ENCODE measurements at places on chromosomes 6 and 20. TPM values are rescaled to one million over a fixed set of nuclear protein-coding genes. Genes with fewer than 3 reads are reported as not detected.

DNA sequence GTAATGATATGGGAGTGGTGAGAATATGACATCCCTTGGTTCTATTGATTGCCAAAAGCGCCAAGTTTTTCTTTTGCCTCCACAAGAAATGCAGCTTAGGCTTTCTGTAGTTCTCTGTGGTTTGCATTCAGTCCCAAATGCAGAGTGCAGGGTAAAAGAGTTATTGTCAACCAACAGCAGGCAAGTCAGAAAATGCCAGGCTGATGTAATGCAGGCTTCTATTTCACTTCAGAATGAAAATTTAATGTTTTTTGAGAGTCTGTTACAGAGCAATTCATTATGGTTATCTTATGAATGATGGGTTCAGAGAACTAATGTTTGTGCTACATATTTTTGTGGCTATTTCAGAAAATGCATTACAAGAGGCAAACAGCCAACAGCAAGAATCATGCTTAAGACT lies 293.5 kb downstream of the CENPW start:
- no peak for DNase-seq

DNA sequence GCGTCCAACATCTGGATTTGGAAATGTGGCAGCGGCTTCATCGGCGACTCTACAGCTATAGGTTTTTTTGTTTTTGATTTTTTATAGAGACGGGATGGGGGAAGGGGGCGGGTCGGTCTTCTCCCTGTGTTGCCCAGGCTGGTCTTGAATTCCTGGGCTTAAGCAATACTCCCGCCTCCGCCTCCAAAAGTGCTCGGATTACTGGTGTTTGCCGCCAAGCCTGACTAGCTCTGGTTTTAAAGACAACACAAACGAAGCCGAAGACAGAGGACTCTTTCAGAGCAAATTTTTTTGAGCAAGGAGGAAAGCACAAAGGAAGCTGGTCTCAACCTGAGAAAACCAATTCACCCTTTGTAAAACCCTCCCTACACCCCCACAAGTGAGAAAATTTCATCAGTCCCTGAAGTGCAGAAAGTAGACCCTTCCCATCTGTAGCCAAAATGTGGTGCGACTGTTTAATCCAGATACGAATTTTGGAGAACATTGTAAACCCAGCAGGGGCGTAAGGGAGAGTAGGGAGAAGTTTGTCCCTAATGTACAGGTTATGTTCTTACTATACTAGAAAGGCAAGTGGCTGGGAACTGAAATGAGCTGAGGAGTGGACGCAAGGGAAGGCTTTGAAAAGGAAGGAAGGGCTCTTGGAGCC lies 185.9 kb downstream of the TRIM27 start:
- no peak for DNase-seq

GRCh38 chr20:53245574-53245973 lies 273.4 kb downstream of the TSHZ2 start:
- no peak for DNase-seq

GRCh38 chr6:6482256-6482655 lies 106.3 kb upstream of the LY86 start:
- no peak for DNase-seq

DNA sequence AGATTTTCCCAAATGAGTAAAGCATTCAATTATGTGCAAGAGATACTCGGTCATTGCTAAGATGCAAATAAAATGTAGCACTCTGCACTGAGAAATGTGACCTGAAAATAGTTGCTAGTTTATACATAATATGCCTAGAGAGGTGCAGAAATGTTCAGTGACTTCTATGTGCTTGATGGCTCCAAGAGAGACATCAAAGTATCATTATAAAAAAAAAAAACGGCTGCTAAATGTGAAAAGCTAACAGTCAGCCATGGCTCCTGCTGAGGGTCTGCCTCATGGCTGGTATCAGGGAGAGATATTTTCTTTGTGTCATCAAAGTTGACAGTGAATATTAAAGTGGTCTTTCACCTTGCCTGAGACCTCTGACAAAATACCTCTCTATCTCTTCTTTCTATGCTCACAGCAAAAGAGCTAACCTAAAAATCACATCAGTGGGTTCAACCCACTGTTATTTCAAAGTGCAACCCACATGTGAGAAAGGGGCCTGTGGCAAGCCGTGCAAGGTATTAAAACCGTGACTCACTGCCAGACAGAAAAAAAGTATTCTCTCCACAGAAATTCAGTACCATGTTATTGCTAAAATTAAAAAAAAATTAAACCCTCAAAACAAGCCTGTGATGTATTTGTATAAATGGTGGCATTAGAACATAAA lies 259.0 kb downstream of the HIVEP2 start:
- DNase-seq = no peak

DNA sequence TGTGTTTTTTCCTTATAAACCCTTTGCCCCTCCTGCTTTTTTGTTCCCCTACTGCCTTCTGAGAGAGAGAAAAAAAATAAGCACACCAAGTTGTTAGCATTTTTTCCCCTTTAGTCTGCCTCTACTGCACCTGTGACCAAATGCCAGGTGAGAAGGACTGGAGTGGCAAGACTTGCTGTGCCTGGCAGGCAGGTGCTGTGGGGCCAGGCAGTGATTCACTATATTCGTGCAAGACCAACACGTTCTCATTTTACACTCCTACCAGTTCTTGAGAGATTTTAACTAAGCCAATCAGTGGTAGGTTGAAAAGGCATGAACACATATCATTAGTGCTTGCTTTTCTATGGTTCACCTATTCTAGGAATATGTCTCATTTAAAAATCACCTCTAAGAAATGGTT lies 109.7 kb downstream of the FIG4 start:
- DNase-seq = no peak

DNA sequence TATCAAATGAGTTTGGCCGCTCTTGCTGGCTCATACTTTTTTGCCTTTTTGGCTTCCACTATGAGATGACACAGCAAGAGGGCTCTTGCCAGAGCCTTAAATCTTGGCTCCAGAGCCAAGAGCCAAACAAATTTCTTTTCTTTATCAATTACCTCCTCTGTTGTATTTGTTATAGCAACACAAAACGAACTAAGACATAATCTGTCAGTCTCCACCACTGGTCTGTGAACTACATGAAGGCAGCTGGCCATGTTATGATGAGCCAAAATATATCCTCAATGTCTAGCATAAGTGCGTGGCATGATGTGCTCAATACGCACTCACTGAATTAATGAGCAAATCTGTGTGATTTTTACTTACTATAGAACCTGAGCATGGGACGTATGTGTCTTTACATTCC lies 220.0 kb upstream of the ZNF217 start:
- DNase-seq = no peak

DNA sequence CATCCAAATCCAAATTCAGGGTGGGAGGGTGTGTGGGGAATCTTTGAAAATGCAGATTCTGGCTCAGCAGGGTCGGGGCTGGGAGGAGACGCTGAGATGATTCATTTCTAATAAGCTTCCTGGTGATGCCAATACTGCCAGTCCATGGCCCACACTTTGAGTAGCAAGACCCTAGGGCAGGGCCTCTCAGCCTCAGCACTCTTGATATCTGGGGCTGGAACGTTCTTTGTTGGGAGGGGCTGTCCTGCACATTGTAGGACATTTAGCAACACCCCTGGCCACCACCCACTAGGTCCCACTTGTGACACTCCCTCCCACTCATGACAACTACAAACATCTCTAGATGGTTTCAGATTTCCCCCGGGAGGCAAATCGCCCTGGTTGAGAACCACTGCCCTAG lies 191.0 kb downstream of the ZDHHC14 start:
- no peak for DNase-seq

DNA sequence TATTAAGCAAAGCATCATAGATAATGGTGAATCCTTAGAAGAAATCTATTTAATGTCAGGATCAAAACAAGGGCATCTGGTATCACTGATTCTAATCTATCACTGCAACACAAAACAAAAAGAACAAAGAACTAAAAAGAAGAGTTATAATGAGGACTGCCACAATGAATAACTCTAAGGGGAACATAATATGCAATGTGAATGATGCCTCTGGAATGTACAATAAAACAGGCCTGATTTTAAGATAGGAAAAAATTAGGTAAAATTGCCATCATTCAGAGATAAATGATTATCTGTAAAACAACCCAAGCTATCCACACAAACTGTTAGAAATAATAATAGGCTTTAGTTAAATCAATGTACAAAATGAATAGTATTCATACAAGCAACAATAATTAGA lies 936.7 kb upstream of the CITED2 start:
- no peak for DNase-seq

- DNase-seq = no peak
Measured at GRCh38 chr6:31239854-31240253, 32.0 kb downstream of the HLA-C start.

GRCh38 chr20:35001596-35002362 lies 46.1 kb downstream of the MYH7B start:
- DNase-seq = no peak

GRCh38 chr6:101544286-101544685 lies 150.8 kb downstream of the GRIK2 start:
- DNase-seq = no peak

GRCh38 chr20:33651562-33652048 lies 10.5 kb upstream of the C20orf144 start:
- DNase-seq = no peak

DNA sequence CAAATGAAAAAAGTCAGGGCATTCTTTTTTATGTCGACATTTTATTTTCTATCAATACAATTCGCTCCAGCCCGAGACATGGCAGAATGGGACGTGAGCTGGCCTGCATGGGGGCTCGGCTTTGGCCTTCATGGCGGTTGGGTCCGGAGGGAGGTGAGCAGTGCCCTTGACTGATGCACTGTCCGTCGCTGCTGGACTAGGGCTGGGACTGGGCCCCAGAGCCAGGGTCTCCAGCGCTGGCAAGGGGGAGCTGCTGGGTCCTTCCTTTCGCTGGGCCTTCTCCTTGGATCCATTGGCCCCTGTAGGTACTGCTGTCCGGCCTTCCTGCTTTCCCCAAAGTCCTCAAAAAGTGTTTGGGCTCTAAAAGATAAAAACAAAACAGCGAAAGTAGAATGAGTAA lies 124.6 kb downstream of the EDN3 start:
- DNase-seq = no peak

- no peak for DNase-seq
Measured at GRCh38 chr20:10855778-10856177, 182.0 kb upstream of the JAG1 start.

DNA sequence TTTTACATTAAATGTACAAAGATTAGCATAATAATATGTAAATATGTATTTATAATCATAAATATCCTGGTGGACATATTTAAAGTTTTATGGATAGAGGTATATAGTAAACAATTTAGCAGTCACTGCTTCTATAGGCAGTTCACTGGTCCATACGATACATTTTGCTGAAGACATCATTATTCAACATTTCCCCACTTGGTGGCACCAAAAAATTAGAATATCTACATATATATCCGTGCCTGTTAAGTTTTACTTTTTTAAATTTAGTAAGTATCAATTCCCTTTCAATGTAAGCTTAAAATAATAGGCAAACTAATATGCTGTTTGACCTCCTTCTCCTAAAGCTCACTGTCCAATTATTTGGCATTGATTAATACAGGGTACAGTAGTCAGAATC lies 64.2 kb downstream of the LMBRD1 start:
- DNase-seq = no peak

DNA sequence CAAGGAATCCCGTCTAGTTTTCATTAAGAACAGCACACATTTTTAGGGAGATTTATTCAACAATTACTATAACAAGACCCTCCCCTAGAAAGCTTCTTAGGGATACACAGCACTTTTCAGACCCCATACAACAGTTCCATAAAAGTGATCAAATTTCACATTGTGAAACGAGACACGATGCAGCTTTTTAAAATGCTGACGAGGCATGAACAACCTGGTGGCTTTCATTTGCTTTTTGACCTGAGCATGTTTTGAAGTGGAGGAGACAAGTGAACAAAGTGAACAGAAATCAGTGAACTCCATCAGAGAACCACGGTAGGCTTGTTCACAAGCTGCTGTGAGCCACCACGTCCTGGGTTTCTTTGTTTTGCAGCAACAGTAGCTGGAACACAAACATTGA lies 112.2 kb downstream of the PCSK2 start:
- no peak for DNase-seq

DNA sequence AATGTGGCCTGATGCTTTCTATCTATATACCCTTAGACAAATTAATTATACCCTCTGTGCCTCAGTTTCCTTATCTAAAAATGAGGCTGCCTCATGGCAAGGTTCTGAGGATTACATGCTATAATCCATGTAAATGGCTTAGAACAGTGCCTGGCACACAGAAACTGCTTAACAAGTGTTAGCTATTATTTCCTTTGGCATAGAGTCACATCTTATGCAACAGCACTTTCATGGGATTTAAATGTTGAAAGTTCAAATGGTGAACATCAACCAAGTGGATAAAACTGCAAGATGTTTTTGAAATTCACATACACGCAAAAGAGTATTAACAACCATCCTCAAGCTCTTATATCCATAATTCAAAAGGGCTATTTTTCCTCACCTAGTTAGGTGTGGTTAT lies 202.8 kb upstream of the JAG1 start:
- DNase-seq = no peak

GRCh38 chr6:3402310-3403237 lies 54.3 kb downstream of the SLC22A23 start:
- no peak for DNase-seq

DNA sequence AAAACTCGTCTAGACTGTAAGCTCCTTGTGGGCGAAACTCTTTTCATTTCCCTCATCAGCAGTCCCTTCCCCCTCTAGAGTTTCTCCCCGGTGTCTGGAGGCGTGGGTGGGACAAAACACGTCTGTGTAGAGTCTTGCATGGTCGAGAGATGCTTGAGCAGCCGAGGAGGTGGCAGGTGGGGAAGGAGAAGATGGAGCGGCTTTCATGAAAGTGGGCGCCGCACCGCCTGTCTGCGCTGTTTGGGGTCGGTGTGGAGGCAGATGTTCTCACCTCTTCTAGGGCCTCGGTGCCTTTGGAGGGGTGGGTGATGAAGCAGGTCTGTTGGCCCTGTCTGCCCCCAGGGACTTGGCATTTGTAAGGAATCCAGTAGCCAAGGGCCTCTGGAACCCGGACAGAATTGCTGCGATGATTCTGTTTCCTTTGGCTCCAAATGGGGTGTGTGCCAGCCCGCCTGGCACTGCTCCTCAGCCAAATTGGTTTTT lies 1.2 kb downstream of the BRPF3 start:
- peak; percentile 7 for DNase-seq

- DNase-seq = no peak
Measured at GRCh38 chr6:40406175-40406574, 181.0 kb downstream of the LRFN2 start.

- DNase-seq = no peak
Measured at GRCh38 chr6:52359403-52359802, 2.5 kb upstream of the PAQR8 start.

- DNase-seq = no peak
Measured at GRCh38 chr6:142841915-142842314, 103.1 kb downstream of the HIVEP2 start.

The VWA7 gene
- total RNA-seq = 14.4 TPM

The DSE gene
- total RNA-seq = 25.4 TPM

The CPNE1 gene
- 58.6 TPM for total RNA-seq

The PRL gene
- total RNA-seq = not detected

The CLPSL1 gene
- total RNA-seq = not detected

The GRM1 gene
- total RNA-seq = 4.6 TPM

The PRDM1 gene
- total RNA-seq = 1.6 TPM

The EDN3 gene
- not detected for total RNA-seq

All from heart right ventricle (tissue), 16 donors.